EL (cell line): ENCODE measurements at places on chromosomes 5 and 9.
A peak's percentile ranks its signal among the peaks of the same experiment; 100 is the strongest.

- DNase-seq = no peak
Observed at GRCh38 chr5:160485364-160485969, 63.8 kb downstream of the PTTG1 start.

GRCh38 chr5:102988459-102988858 is 131.5 kb downstream of the GIN1 start:
- no peak for DNase-seq

GRCh38 chr5:103617913-103618312 is 55.3 kb upstream of the NUDT12 start:
- no peak for DNase-seq

- no peak for DNase-seq
Observed at GRCh38 chr9:129126749-129127618, 15.8 kb downstream of the PTPA start.

- DNase-seq = no peak
Observed at GRCh38 chr5:133921069-133921468, 47.4 kb downstream of the C5orf15 start.

DNA sequence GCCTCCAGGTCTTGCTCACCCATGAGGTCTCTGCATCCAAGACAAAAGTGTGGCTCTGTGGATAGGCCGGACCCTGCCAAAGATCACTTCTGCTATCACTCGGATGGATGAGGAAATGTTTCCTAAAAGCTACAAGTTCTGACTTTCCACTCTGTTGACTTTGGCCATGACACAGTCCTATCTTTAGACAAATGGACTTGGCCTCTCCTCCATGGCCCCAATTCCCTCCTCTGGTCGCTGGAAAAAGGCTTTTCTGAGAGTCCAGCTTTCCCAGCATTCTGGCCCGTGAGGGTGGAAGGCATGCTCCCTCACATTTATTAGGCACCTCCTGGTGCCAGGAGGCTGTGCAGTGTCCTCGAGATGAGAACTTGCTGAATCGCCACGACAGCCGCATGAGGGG is 83.1 kb downstream of the COL27A1 start:
- no peak for DNase-seq

DNA sequence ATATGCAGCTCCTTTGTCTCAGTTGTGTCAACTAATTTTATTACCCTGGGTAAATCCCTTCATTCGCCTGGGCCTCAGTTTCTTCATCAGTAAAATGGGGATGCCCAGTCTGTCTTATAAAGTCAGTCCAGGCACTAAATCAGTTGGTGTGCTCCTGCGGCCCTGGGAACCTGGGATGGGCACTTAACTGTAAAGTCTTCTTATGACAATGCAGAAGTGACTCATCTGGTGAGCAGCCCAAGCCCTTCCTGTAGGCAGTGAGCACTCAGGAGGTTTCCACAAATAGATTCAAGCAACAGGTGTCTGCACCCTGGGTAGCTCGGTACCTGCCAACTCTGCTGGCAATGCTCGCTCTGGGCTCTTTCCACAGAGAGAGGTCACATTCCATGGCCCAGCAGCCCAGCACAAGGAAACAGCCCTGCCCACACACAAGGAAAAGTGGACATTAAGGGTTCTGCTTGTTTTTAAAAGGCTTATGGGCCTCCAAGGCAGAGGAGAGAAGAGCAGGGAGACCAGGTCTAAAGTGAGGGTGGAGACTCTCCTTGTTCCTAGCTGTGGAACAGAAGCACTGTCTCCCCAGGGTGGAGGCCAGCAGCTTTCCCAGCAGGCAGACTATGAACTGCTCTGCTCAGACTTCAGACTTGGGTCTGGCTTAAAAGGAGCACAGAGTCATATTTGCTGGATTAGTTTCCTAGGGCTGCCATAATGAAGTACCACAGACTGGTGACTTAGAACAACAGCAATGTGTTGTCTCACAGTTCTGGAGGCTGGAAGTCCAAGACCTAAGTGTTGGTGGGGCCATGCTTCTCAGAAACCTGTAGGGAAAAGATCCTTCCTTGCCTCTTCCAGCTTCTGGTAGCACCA is 89.7 kb upstream of the ADRA1B start:
- peak; percentile 79 for DNase-seq

DNA sequence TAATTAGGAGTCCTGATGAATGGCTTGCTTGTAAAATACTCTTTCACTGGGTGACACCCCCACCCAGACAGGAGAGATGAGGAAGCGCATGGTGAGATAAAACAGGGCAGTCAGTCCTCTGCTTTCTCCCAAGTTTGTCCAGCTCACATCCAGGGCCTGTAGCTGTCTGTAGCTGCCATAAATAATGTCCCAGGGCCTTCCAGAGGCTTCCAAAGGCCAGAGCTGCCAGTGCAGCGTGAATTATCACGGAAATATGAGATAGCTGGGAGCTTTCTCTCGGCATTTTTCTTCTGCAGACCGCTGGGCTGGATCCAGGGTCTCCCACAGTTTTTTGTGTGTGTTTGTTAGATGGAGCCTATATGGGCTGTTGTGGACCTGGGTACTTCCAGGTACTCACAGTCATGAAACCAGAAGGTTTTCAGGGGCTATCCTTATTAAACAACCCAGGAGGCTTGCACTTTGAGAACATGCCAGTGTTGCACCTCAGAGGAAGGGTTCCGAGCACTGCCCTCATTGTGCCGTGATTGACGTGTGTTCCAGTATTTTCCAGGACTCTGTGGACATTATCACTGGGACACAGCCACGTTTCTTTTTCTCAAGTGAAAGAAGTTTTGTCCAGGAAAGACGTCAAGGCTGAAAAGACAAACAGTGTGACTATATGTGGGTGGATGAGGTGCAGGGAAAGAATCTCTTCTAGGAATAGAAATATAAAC is 117.5 kb downstream of the FGF1 start:
- DNase-seq = no peak

DNA sequence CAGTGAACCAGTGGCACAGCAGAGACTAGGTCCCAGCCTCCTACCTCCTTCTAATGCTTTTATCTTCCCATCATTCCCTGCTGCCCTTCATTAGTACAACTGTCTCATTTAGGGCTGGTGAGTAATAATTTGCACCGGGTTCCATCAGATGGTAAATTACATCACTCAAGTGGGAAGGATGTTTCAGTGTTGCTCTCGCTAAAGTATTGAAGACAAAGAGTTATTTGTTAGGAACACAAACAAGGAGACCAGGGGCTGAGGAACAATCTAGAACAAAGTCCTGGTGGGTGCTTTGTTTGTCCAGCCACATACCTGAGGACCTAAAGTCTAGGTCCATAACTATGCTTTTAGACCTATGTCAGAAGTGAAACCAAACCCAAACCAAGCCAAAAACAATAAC is 52.4 kb downstream of the SEC61B start:
- DNase-seq = no peak

GRCh38 chr5:10486511-10487344 is 45.0 kb downstream of the ROPN1L start:
- DNase-seq = no peak

GRCh38 chr5:73160239-73160671 is 12.7 kb upstream of the TMEM174 start:
- no peak for DNase-seq

DNA sequence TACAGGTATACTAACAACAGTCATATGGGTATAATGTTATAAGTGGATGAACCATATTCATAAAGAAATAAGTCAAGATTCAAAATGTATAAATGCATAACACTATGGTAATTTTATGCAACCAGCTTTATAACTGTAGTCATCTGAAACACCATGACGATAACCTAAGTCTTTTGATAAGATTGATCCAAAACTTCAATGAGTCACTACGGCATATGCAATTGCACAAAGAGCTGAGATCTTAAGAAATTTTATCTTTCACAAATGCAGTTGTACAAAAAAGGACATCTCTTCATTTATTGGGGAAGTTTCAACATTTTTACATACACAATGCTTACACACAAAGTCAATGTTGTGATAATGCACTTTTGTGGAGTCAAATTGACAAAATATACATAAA is 20.3 kb downstream of the FAM81B start:
- DNase-seq = no peak

GRCh38 chr9:125889476-125890419 is 142.6 kb downstream of the PBX3 start:
- peak; percentile 44 for DNase-seq

DNA sequence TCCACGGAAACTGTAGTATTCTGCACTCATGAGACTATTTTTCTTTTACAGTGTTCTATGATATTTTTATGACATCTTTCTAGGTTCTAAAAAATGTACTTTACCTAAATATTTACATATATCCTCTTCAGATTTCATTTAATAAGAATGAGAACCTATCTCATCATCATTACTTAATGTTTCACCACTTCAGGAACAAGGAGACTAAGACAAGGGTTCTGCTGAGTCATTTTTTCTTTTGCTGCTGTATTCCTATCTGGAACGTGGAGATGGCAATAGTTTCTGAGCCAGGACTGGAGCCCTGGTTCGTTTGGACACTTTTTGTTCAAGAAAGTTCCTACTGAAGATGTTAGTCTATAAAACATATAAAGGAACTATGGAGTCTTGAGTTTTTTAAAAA is 258.2 kb upstream of the MAP3K1 start:
- no peak for DNase-seq

GRCh38 chr5:54390015-54390414 is 65.5 kb upstream of the HSPB3 start:
- DNase-seq = peak; percentile 95

- DNase-seq = peak; percentile 56
Observed at GRCh38 chr9:107363516-107364152, 80.6 kb downstream of the RAD23B start.

DNA sequence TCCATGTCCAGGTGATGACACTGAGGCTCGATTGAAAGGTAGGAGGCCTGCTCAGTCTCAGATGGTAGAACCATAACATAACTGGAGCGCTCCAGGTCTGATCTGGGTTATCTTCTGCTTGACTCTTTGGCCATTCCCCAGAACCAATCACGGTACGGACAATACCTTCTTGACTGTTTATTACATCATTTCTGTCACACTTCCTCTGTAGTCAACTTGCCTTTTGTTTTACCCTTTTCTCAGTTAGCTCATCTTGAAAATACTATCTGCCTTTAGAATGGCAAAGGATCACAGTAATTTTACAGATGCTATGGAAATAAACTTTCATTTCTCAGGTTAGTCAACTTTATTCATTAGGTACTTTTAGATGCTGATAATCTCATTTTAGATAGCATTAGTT is 22.4 kb downstream of the GLRA1 start:
- DNase-seq = no peak
